ENCODE measurements at places on chromosomes 2 and 18.

GRCh38 chr18:60096428-60096827, 196.6 kb downstream of the PMAIP1 start:
- DNase-seq, result no peak

- no peak for DNase-seq
These were observed 477.0 kb upstream of the MEIS1 start for GRCh38 chr2:65957886-65958285.

DNA sequence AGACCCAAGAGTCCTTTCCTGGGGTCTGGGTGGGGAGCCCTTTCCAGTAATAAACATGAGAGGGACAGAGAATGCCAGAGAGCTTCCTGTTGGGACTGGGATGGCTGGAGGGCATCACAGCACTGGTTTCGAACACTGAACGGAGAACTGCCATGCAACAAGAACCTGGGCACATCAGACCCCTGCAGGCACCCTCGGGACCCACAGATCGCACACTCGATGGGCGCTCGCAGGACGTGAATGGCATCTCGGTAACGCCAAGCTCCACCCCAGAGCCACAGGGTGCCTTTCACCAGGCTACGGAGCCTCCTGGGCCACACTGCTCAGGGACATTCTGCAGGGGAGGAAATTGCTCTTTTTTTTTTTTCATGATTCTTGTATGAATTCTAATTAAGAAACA, 25.1 kb downstream of the SLC66A2 start:
- no peak for DNase-seq

- DNase-seq, result no peak
These were observed 493.8 kb upstream of the NRP2 start for GRCh38 chr2:205188239-205189138.

DNA sequence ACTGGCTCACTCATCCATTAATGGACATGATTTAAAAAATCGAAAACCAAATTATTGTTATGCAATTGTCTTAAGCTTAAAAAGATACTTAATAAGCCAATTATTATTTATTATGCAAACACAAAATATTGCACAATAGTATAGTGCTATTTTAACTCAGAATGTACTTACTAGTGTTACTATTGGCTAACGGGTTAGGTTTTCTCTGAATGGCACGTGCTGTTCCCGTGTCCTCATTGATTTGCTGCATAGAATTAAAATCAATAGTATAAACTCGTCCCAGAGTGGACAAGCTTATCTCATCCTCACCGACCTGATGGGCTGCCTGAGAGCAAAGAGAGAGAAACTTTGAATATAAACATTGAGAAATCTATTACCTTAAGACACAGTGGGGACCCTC, 91.2 kb upstream of the DNER start:
- DNase-seq, result no peak

GRCh38 chr2:203875471-203875870, 7.9 kb downstream of the CTLA4 start:
- DNase-seq, result no peak

- no peak for DNase-seq
These were observed 44.7 kb downstream of the FER1L5 start for GRCh38 chr2:96687266-96687665.

DNA sequence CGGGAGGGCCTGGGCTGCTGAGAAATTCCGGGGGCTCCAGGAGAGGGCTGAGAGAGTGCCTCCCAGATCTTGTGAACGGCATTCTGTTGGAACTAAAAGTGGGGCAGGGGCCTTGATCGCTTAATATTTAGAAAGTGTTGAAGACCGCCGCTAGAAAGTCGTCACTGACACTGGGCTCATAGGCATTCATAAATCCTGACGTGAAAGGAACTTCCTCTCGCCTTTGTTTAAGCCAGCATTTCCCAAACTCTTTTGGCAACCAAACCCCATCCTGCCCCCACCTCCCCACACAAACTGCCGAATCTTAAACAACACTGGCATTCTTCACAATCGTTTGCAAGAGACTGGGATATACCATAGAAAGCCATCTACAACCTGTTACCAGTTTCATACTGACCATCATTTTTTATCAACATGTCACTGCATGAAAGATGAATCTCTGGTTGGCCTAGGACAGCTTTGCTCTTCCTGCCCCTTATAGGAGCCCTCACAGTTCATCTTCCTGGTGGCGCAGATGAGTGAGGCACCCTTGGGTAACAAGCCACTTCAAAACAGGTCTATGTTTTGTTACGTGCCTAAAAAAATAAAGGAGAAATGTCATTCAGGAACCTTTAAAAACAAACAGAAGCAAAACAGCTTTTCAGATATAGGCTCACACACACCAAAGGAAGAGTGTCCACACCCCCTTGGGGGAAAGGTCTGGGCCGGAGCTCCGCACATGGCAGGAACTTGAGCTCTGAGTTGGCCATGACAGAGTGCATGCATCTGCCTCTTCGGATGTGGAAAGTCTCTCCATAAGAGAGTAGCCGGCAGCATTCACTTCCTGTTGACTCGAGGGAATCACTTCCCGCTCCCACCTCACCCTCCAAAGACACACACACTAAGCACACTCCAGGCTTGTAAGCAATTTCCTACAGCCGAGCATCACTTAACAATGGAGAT, 13.0 kb downstream of the MTERF4 start:
- no peak for DNase-seq

All from HFFc6 (cell line).